ENCODE measurements at places on chromosomes 5 and 9. TPM values are rescaled to one million over a fixed set of nuclear protein-coding genes. Genes with fewer than 3 reads are reported as not detected.

Gene GFI1B
- not detected for total RNA-seq

Gene PCDHGC3
- 53.7 TPM for total RNA-seq

Gene MEF2C
- 38.6 TPM for total RNA-seq

Gene ERGIC1
- 21.7 TPM for total RNA-seq

Gene SYK
- not detected for total RNA-seq

Gene NUDT2
- 18.4 TPM for total RNA-seq

Gene MAMDC4
- total RNA-seq = not detected

Gene PCDHB6
- total RNA-seq = not detected

Gene BHMT2
- total RNA-seq = 6.8 TPM

Gene SLC6A19
- total RNA-seq = not detected

Gene TAF11L10
- not detected for total RNA-seq

Gene ACOT12
- total RNA-seq = not detected

Gene ACSL6
- not detected for total RNA-seq

Gene DMGDH
- 7.3 TPM for total RNA-seq

Gene DND1
- total RNA-seq = not detected

Gene SPATA31A3
- not detected for total RNA-seq

Gene GOLM1
- total RNA-seq = 72.0 TPM

Gene LECT2
- total RNA-seq = not detected

Gene TOR4A
- 31.3 TPM for total RNA-seq

Gene TNC
- total RNA-seq = 8.3 TPM

Gene KIF4B
- not detected for total RNA-seq

Gene CDH9
- 0.16 TPM for total RNA-seq

Gene KLHL9
- 39.0 TPM for total RNA-seq

Gene DMRT3
- not detected for total RNA-seq

Gene GARIN3
- not detected for total RNA-seq

Gene SLC2A8
- total RNA-seq = 5.5 TPM

Gene RASGRF2
- total RNA-seq = 3.3 TPM

Gene CDH18
- 2.2 TPM for total RNA-seq

Gene ORM2
- total RNA-seq = not detected
